ENCODE measurements at places on chromosomes 7 and 10.

- H3K36me3 ChIP-seq, result no peaks in the 10 kb centered on the region
- no peaks in the 10 kb centered on the region for H3K27me3 ChIP-seq
- no peak overlapping the region for H3K27ac ChIP-seq
Observed at GRCh38 chr7:134290286-134290685, 26.4 kb downstream of the SLC35B4 start.

GRCh38 chr7:74015670-74016069 is 12.3 kb upstream of the ELN start:
- no peaks in the 10 kb centered on the region for H3K27me3 ChIP-seq
- no peaks in the 10 kb centered on the region for H3K36me3 ChIP-seq
- no peak overlapping the region for H3K4me3 ChIP-seq
- H3K4me1 ChIP-seq, result no peaks in the 10 kb centered on the region
- no peak for DNase-seq

GRCh38 chr7:137626469-137627067 is 220.2 kb downstream of the DGKI start:
- H3K27me3 ChIP-seq, result no peaks in the 10 kb centered on the region
- H3K4me1 ChIP-seq, result no peaks in the 10 kb centered on the region
- peak; percentile 59 for DNase-seq

DNA sequence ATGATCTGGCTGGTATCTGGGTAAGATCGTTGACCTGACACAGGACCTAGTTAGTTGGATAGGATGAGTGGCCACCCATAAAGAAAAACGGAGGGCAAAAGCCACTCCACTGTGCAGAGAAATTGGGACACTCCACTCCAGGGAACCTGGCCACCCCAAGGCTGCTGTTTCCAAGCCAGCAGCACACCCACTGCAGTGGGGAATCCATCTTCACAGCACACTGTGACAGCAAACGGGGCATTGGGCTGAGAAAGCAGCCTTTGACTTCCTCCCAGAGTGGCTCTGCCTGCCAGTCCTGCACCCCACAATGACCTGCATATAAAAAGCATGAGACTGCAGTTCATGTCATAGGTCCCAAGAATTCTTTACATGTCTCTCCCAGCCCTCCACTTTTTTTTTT is 52.9 kb downstream of the MTPN start:
- H3K36me3 ChIP-seq, result peaks cover 3% of the 10 kb centered on the region
- no peak overlapping the region for H3K4me3 ChIP-seq
- no peaks in the 10 kb centered on the region for H3K27me3 ChIP-seq
- H3K27ac ChIP-seq, result no peak overlapping the region
- no peak for DNase-seq
- no peaks in the 10 kb centered on the region for H3K4me1 ChIP-seq

GRCh38 chr7:80078159-80078731 is 56.4 kb upstream of the GNAI1 start:
- H3K27ac ChIP-seq, result no peak overlapping the region
- no peak overlapping the region for H3K4me3 ChIP-seq
- no peaks in the 10 kb centered on the region for H3K36me3 ChIP-seq
- H3K27me3 ChIP-seq, result no peaks in the 10 kb centered on the region

DNA sequence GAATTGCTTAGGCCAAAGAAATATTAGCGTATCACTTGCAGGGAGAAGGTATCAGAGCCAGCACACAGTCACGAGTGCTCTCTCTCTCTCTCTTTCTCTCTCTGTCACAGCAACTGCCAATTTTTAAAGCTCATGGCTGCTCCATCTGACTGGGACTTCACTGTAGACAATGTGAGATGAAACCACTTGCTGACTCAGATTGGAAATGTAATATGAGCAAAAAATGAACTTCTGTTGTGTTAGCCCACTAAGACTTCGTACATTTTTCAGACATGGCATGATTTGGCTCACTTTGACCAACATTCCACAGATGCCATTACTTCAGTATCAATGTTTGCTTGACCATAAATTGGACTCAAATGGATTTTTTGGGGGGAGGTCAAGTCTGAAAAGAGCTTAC is 68.1 kb downstream of the DGKB start:
- no peaks in the 10 kb centered on the region for H3K4me1 ChIP-seq
- peak; percentile 81 for DNase-seq
- H3K27me3 ChIP-seq, result no peaks in the 10 kb centered on the region
- H3K4me3 ChIP-seq, result no peak overlapping the region
- no peaks in the 10 kb centered on the region for H3K36me3 ChIP-seq
- no peak overlapping the region for H3K27ac ChIP-seq

- H3K27ac ChIP-seq, result no peak overlapping the region
- DNase-seq, result no peak
- no peak overlapping the region for H3K4me3 ChIP-seq
- H3K36me3 ChIP-seq, result no peaks in the 10 kb centered on the region
- no peaks in the 10 kb centered on the region for H3K27me3 ChIP-seq
- no peaks in the 10 kb centered on the region for H3K4me1 ChIP-seq
Observed at GRCh38 chr7:118862740-118863139, 638.2 kb downstream of the ANKRD7 start.

GRCh38 chr7:25758559-25758958 is 393.4 kb upstream of the NFE2L3 start:
- H3K4me1 ChIP-seq, result no peaks in the 10 kb centered on the region
- H3K4me3 ChIP-seq, result no peak overlapping the region
- H3K27ac ChIP-seq, result no peak overlapping the region

DNA sequence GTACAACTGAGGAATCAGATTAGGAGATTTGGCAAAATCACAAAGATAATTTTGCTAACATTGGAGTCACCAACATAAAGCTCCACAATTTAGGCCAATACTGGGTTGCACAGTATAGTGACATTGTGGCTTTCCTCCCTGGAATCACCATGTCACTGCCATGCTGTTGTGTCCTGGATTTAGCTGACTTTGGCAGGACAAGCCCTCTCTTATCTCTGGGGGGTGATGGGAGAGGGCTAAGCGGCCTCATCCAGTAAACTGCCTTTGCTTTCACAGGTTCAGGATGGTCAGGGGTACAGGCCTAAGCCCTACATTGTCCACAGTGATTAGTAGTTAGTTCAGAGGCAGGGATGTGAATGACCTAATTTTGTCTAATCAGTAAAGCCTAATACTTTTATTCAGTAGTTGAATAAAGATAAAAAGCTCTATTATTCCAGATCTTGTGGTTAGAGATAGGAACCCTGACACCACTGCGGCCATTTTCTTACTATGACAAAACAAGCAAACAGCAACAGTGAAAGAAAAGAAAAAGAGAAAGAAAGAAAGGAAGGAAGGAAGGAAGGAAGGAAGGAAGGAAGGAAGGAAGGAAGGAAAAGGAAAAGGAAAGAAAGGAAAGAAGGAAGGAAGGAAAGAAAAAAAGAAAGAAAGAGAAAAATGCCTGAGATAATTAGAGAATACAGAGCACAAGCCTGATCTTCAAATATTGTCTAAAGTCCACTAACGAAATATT is 140.1 kb downstream of the ETV1 start:
- peaks cover 21% of the 10 kb centered on the region for H3K4me1 ChIP-seq
- H3K27me3 ChIP-seq, result no peaks in the 10 kb centered on the region
- peak overlapping the region; percentile 88 for H3K27ac ChIP-seq
- no peaks in the 10 kb centered on the region for H3K36me3 ChIP-seq
- H3K4me3 ChIP-seq, result no peak overlapping the region
- DNase-seq, result peak; percentile 1

- H3K4me1 ChIP-seq, result no peaks in the 10 kb centered on the region
- no peak overlapping the region for H3K27ac ChIP-seq
- no peaks in the 10 kb centered on the region for H3K36me3 ChIP-seq
- H3K27me3 ChIP-seq, result no peaks in the 10 kb centered on the region
- no peak overlapping the region for H3K4me3 ChIP-seq
Observed at GRCh38 chr10:131166486-131166885, 145.0 kb downstream of the TCERG1L start.

DNA sequence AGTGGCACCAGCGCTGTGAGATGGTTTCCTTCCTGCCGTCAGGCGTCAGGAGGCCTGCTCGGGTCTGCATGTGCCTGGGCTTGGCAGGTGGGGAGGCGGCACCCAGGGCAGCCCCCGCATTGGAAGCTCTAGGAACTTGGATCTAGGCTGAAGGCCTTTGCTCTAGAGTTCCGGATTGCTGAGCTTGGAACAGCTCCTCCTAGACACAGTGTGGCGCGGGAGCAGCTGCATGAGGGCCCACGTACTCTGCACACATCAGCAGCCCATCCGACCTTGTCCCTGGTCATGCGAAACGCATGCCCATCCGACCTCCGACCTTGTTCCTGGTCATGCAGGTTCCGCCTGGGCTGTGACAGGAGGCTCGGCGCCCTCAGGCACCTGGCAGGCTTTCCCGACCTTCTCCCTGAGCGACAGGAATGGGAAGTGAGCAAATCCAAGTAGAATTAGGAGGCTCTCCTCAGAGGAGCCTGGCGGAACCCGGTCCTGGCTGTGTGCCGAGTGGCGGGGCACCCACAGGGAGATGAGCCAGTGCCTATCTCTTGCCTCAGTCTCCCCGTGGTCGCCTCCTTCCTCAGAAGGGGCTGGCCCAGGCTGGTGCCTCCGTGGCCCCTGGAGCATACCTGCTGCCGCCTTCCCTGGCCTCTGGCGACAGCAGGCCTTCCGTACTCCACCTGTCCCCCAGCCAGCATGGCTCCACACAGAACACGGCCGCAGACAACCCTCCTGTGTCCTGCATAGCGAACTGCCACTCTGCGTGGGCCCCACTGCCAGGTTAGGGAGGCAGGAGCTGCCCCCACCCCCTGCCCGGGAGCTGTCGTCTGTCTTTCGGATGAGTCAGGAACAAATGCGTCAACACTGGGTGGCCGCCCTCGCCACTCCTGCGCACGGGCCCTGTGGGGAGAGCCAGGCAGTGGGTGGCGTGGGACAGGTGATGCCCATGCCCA is 12.0 kb downstream of the GET4 start:
- H3K36me3 ChIP-seq, result peaks cover 27% of the 10 kb centered on the region
- H3K27me3 ChIP-seq, result no peaks in the 10 kb centered on the region
- no peak overlapping the region for H3K27ac ChIP-seq
- no peaks in the 10 kb centered on the region for H3K4me1 ChIP-seq

- H3K27me3 ChIP-seq, result peaks cover 36% of the 10 kb centered on the region
- peak overlapping the region; percentile 34 for H3K4me3 ChIP-seq
Observed at GRCh38 chr7:128271471-128271941, 30.4 kb downstream of the LEP start.

- H3K27ac ChIP-seq, result no peak overlapping the region
- no peak for DNase-seq
- H3K4me1 ChIP-seq, result no peaks in the 10 kb centered on the region
- H3K27me3 ChIP-seq, result peaks cover 2% of the 10 kb centered on the region
- no peak overlapping the region for H3K4me3 ChIP-seq
Observed at GRCh38 chr7:132076301-132077035, 499.8 kb downstream of the PLXNA4 start.

GRCh38 chr7:2967705-2968104 is 76.0 kb downstream of the CARD11 start:
- H3K4me1 ChIP-seq, result no peaks in the 10 kb centered on the region
- H3K4me3 ChIP-seq, result no peak overlapping the region
- H3K36me3 ChIP-seq, result no peaks in the 10 kb centered on the region
- no peak for DNase-seq
- no peaks in the 10 kb centered on the region for H3K27me3 ChIP-seq
- H3K27ac ChIP-seq, result no peak overlapping the region

DNA sequence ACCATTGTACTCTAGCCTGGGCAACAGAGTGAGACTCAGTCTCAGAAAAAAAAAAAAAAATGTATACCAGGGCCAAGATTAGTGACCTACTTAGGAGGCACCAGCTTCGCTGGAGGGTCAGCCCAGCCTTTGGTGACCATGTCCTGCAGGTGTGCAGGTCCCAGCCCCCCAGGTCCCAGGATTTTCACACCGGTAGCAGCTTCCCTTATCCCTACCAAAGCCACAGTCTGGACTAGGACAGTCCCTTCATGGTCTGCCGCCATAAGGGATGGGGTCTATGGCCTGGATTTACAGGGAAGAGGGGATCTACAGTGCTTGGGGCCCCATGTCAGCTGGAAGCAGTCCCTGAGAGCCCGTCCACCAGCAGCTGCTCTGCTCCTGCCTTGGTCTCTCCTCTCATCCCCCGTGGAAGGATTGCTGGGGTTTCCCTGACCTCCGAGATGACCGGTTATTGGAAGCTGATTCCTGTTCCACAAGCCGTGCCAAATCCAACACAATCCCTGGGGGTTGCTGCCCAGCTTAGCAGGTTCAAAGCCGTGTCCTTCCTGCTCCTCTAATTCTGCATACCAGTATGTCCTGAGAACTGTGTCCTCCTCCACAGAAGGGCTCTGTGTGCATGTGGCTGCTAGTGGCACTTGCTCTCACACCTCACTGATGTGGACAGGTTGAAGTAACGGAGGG is 11.0 kb upstream of the NDUFB2 start:
- no peak overlapping the region for H3K4me3 ChIP-seq
- no peak for DNase-seq
- H3K36me3 ChIP-seq, result peaks cover 2% of the 10 kb centered on the region
- no peaks in the 10 kb centered on the region for H3K27me3 ChIP-seq
- no peaks in the 10 kb centered on the region for H3K4me1 ChIP-seq

- H3K27ac ChIP-seq, result no peak overlapping the region
- no peaks in the 10 kb centered on the region for H3K27me3 ChIP-seq
- peaks cover 2% of the 10 kb centered on the region for H3K4me1 ChIP-seq
- no peak for DNase-seq
- no peaks in the 10 kb centered on the region for H3K36me3 ChIP-seq
Observed at GRCh38 chr10:13528123-13528874, 515 bp downstream of the BEND7 start.

DNA sequence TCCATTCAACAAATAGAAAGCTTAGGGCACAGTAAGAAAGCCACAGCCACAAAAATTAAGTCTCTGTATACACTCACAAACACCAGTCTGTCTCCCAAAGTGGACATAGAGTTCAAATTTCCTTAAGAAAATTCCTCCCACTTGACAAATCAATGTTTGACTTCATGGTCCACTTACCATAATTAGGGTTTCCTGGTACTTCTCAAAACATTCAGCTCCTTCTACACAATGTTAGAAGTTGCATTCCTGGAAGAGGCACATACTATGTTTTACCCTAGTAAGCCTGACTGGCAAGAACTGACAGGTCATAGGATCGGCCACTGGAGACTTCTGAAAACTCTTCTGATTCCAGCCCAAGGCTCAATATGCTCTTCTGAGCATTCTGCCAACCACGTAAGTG is 70.5 kb downstream of the CPXM2 start:
- no peak for DNase-seq
- H3K36me3 ChIP-seq, result no peaks in the 10 kb centered on the region
- H3K4me1 ChIP-seq, result no peaks in the 10 kb centered on the region
- H3K27me3 ChIP-seq, result no peaks in the 10 kb centered on the region

GRCh38 chr7:106493041-106493731 is 167.8 kb downstream of the CCDC71L start:
- H3K27ac ChIP-seq, result no peak overlapping the region
- no peak for DNase-seq
- no peaks in the 10 kb centered on the region for H3K4me1 ChIP-seq
- no peak overlapping the region for H3K4me3 ChIP-seq
- H3K36me3 ChIP-seq, result no peaks in the 10 kb centered on the region

GRCh38 chr7:88306590-88307048 is at the start of gene STEAP4:
TSS of gene STEAP4 (minus strand) at chr7:88306894. CDS start at chr7:88284269, 22,625 bp downstream.
- peak; percentile 67 for DNase-seq
- no peaks in the 10 kb centered on the region for H3K4me1 ChIP-seq
- H3K27ac ChIP-seq, result no peak within 1 kb of the TSS

- H3K4me3 ChIP-seq, result no peak overlapping the region
- no peak overlapping the region for H3K27ac ChIP-seq
- no peaks in the 10 kb centered on the region for H3K27me3 ChIP-seq
- DNase-seq, result no peak
- H3K4me1 ChIP-seq, result no peaks in the 10 kb centered on the region
Observed at GRCh38 chr7:72176875-72177274, 235.3 kb downstream of the CALN1 start.

- DNase-seq, result no peak
- H3K4me3 ChIP-seq, result no peak overlapping the region
- no peaks in the 10 kb centered on the region for H3K36me3 ChIP-seq
- H3K27ac ChIP-seq, result no peak overlapping the region
- H3K4me1 ChIP-seq, result no peaks in the 10 kb centered on the region
- H3K27me3 ChIP-seq, result no peaks in the 10 kb centered on the region
Observed at GRCh38 chr10:116653885-116654284, 33.1 kb downstream of the PNLIPRP2 start.

Measured in fibroblast of lung (primary cell).